NCI-H1048 (cell line): ENCODE measurements at places on chromosomes 2 and 18.

DNA sequence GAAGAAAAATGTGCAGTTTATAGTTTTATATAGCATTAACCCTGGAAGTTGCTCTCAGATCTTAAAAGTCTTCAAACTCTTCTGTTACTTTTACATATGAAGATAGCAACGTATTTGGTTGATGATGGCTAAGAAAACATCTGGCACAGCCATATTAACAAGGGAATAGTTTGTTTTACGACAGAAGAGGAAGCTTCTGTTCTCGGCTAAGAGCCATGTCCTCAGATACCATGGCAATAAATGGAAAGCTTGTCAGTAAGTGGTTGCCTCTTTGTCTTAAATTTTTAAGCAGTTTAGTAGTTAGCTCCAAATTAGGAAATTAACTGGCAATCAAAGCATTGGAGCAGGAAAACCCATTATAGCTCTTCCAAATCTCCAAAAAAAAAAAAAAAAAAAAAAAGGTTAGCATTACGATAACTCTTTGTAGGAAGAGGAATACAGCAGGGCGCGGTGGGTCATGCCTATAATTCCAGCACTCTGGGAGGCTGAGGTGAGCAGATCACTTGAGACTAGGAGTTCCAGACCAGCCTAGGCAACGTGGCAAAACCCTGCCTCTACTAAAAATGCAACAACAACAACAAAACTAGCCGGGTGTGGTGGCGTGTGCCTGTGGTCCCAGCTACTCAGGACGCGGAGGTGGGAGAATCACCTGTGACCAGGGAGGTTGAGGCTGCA, 4.5 kb upstream of the STON1 start:
- DNase-seq, result no peak

DNA sequence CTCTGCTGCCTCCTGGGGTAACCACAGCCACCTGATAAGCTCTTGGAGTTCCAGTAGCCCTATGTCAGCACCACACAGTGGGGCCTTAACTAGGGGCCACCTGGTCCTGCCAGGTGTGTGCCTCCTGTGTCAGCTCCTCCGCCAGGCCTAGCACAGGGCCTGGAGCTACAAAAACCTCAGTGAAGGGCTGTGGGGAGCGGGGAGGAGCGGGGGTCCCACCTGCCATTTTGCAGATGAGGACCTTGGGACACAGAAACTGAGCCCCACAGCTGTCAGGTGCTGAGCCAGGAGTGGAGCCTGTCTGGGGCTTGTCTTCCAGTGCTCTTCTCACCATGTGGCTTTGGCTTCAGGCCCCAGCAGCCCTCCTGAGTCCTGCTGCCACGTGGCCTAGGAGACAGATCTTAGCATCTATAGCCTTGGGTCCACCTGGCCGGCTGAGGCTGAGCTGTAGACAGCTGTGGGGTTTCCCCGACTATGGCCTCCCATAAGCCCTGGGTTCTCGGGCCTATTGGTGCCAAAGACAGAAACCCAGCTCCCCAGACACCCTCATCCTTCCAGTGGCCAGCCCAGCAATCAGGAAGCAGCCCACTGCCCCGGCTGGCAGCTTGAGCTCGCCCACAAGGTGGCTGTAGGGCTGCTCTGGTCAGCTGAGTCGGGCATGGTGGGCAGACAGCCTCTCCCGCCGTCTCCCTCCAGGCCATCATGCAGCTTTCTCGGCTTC, 104.5 kb upstream of the MCFD2 start:
- no peak for DNase-seq

DNA sequence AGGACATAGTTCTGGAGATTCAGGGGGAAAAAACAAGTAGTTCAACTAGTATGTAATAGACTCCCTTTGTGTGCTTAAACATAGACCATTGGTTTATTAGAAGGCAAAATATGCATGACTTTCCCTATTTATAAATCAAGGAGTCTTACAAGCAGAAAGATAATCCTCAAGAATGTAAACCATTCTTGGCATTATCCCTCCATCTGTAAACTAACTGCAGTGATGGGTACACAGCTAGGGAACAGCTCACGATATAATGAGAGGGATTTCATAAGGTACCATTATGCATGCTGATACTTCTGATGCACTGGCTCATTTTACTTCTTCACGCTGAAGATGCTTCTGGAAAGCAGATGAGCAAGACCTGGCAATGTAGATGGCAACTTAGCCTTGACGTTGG, 878 bp downstream of the FBXO15 start:
- DNase-seq, result no peak

DNA sequence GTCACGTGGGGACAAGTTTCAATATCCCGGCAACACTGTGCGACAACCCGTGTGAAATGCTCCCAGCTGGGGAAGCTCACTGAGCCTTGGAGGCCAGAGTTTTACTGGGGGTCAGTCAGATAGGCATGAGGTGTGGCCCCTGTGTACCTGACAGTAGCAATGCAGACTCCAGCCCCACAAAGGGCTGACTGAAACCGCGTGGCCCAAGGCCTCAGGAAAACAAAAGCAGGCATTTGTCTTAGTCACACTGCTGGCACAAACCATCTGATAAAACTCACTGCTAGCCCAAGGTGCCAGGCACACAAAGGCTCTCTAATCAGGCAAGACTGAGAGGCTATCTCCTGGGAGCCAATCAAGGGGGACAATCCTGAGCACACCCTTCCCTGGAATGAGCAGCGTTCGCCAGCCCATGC, 786.6 kb upstream of the RAB6C start:
- DNase-seq, result no peak

DNA sequence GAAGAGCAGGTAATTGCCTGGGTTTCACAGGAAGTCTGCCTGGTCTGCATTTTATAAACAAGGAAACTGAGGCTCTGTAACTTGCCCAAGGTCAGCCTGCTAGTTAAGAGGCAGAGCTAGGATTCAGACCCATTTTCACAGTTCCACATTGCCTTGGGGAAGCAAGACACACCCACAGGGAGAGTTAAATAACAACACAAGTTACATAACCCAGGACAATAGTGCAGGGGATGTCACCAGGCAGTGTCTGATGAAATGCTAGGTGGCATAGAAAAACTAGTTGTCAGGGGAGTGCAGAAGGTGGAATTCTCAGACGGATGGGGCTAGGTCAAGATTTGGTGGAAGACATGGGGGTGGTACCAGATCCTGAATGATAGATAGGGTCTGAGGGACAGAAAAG, 69.7 kb downstream of the PRKCE start:
- DNase-seq, result no peak

- DNase-seq, result no peak
Measured at GRCh38 chr2:112607680-112608438, 23.4 kb downstream of the CHCHD5 start.

GRCh38 chr2:16053437-16054257, 113.3 kb downstream of the MYCN start:
- DNase-seq, result no peak

DNA sequence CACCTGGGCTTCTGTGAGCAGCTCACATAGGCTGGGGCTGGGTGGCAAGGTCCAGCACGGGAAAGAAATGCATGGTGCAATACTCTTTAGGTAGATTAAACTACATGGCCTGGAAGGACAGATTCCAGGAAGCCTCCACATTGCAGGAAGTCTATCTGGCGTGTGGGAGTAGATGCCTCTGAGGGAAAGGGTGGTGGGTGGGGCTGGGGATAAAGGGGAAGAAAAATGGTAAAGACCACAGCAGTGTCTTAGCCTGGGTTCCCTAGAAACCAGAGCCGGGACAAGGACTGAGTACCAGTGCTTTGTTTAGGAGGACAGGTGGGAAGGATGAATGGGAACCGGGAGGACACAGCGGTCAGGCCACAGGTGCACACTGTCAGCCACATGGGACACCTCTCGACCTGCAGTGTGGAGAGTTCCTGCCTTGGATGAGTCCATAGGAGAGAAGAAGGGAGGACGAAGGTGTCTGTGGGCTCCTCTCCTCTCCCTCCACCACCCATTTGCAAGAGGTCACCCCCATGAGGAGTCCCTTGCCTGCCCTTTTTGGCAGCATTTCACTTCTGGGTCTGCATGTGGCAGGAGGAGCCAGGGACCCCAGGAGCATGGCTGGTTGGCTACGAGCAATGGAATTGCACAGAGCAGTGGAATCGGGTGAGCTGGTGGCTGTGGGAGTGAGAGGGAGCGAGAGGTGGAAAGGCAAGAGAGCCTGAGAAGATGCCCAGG, 91.5 kb upstream of the HS6ST1 start:
- no peak for DNase-seq

DNA sequence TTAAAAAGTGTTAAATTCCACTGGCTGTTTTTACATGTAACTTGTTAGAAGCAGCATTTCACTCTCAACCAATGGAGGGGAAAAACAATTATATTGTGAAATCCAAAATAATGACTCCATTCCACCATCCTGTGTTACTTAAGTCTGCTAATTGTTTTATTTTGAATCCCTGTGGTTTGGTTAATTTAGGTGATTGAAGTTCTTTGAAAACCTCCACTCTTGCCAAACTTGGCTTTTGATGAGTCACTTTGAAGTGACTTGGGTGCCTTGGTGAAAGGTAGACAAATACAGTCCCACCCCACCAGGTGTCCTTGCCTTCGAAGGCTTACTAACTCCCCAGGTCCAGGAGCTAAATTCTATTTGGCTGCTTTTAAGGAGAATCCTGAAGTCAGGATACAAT, 1303.8 kb upstream of the NRXN1 start:
- DNase-seq, result no peak

- no peak for DNase-seq
Measured at GRCh38 chr18:72530622-72531021, 13.5 kb downstream of the CBLN2 start.
